Epithelial cell of proximal tubule (primary cell): ENCODE measurements at places on chromosomes 5 and 9. TPM values are rescaled to one million over a fixed set of nuclear protein-coding genes. Genes with fewer than 3 reads are reported as not detected.

The MZB1 gene
- total RNA-seq = not detected in 2 replicates

DNA sequence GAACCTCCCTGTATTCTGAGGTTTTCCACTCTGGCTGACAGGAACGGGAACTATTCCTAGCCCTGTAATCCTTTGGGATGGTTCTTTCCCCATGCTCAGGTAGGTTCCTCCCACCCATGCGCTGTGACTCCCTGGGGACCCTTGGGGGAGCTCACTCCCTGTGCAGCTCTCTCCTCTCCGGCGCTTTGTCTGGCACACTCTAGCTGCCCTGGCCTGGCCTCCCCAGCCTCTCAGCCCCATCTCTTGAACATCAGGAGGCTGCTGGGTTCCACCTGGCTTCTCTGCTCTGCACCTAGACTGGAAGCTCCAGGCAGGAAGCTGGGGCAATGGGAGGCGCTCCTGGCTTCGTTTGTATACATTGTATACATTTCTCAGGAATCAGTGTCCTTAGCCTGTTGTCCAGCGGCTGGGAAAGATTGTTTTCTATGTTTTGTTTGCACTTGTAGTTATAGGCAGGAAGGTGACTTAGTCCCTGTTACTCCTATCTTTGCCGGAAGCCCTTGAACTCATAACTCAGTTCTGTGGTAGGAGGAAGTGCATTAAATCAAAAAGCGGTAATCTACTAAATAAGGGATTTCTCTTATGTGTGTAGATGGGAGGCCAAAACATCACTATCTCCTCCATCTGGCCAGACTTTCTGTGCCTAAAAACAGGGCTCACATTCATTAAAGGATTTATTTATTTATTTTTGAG, 20.4 kb downstream of the SLC25A25 start:
- DNase-seq = no peak

The DAB2IP gene
- total RNA-seq = 11.6 and 23.8 TPM in 2 replicates

DNA sequence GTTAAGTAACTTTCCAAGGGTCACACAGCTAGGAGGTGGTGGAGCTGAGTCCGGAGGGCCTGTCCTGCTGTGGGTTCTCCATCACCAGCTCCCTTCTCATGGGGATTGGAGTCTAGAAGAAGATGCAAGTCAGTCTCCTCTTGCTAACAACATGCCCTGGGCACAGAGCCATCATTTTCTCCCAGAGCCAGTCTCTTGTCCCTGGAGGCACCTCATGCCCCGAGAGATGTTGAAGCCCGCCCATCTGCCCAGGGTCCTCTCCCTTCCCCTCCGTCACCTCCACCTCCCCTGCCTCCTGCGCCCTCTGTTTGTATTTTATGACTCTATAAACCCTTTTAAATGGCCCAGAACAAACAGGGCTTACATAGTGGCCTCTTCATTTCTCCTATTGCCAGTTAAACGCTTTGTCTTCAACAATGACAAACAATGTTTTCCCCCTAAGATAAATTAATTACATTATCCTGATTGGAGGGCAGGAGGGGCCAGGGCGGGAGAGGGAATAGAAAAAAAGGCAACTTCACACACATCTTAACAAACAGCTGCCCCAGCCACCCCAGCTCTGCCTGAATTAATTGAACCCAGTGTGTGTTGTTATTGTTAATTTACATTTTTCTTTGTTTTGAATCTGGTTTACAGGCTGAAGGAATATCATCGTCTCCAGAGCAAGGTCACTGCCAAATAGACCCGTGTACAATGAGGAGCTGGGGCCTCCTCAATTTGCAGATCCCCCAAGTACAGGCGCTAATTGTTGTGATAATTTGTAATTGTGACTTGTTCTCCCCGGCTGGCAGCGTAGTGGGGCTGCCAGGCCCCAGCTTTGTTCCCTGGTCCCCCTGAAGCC, 55.8 kb downstream of the ASS1 start:
- no peak for DNase-seq

The LRRC19 gene
- total RNA-seq = not detected in 2 replicates

The SPATA31D4 gene
- not detected in 2 replicates for total RNA-seq

GRCh38 chr9:99433555-99433954, 211.5 kb downstream of the SEC61B start:
- peak; percentile 45 for DNase-seq

- DNase-seq = no peak
These were observed 245.1 kb upstream of the ISL1 start for GRCh38 chr5:51138164-51138563.

The SMC2 gene
- 23.1 and 29.9 TPM in 2 replicates for total RNA-seq

GRCh38 chr5:67194166-67194565, 2.4 kb downstream of the CD180 start:
- DNase-seq = no peak

- DNase-seq = no peak
These were observed 16.2 kb upstream of the CPLX2 start for GRCh38 chr5:175855041-175855720.

DNA sequence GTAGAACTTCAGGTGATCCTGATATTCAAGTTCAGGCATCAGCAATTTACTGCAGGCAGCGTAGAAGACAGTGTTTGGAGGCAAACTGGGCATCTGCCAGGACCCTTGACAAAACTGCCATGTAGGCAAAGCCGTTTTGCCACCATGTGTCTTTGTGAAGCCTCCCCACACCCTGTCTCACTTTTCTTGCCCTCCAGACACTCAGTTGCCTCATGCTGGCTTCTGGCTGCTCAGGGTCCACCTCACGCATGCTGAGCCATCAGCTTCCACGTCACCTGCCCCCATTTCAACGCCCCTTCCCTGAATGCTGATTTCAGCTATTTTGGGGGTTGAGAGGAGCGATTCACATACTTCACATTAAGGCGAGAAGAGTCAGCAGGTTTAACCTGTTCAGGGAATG, 165.2 kb upstream of the KLF9 start:
- no peak for DNase-seq

- no peak for DNase-seq
These were observed 51.2 kb downstream of the INVS start for GRCh38 chr9:100150214-100150613.

The CSF1R gene
- total RNA-seq = not detected in 2 replicates

The MCTP1 gene
- 9.7 and 18.0 TPM in 2 replicates for total RNA-seq

DNA sequence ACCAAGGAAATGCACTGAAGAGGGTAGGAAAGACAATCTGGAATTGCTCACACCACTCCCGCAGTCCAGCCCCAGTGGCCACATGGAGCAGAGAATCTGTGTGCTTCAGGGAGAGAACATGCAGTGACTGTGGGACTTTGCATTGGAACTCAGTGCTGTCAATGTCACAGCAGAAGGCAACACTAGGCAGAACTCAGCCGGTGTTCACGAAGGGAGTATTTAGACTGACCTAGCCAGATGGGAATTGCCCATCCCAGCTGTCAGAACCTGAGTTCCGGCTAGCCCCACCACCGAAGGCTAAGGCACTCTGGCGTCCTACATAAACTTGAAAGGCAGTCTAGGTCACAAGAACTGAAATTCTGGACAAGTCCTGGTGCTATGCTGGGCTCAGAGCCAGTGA, 139.0 kb downstream of the AGTPBP1 start:
- DNase-seq = no peak

The SLC34A1 gene
- total RNA-seq = not detected in 2 replicates

The C5orf34 gene
- 3.6 and 6.9 TPM in 2 replicates for total RNA-seq

The TPPP gene
- total RNA-seq = 0.46 and 1.0 TPM in 2 replicates

GRCh38 chr5:123438244-123438643, 15.0 kb upstream of the CEP120 start:
- DNase-seq = no peak

GRCh38 chr5:34608859-34609648, 47.1 kb upstream of the RAI14 start:
- peak; percentile 75 for DNase-seq

DNA sequence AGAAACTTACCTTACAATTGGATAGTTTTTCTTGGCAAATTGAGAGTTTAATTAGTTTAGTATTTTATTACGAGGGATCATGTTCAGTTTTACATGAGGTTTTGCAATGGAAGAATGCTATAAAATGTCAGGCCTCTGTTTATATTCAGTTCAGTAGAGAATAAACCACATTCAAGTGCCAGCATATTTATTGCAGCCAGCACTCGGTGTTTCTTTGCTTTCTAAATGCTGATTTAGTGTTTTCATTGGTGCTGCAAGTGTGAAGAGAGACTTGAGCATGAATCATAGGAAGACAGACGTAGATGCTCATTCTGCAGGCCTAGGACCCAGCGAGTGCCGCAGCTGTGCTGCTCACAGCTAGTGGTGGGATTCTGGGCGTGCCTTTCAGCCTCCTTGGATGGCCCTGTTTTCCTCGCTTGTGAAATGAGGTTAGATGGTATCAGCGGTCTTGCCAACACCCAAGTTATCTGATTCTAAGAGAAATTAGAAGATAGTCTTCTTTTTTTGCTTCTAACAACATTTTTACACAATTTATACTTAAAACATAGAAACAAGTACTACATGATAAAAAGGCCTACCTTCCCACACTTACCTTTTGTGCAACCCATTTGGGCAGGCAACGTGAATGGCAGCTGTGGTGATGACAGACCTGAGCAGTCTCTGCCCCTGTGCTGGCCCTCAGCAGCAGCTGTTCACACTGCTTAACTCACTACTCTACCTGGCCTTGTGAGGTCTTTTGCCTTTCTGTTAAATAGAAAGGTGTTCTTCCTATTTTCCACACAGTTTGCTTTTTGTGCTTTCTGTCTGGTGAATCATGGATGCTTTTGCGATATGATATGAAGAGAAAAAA, 26.8 kb upstream of the TNFAIP8 start:
- DNase-seq = no peak

The LRRC70 gene
- 0.29 TPM in 1 of 2 replicates, not detected in the other for total RNA-seq

The NKD2 gene
- not detected in 2 replicates for total RNA-seq

GRCh38 chr5:139752506-139753473, 42.8 kb upstream of the PSD2 start:
- no peak for DNase-seq

The ADAMTS2 gene
- 0.29 and 0.65 TPM in 2 replicates for total RNA-seq

GRCh38 chr9:125218621-125219020, 18.3 kb downstream of the RABEPK start:
- no peak for DNase-seq

- no peak for DNase-seq
These were observed 67.8 kb upstream of the GARNL3 start for GRCh38 chr9:127196826-127197145.

- no peak for DNase-seq
These were observed 424.0 kb upstream of the RGMB start for GRCh38 chr5:98349251-98349989.

- no peak for DNase-seq
These were observed 34.0 kb upstream of the CTNNAL1 start for GRCh38 chr9:109047259-109047658.

GRCh38 chr9:123927625-123928532, 2.0 kb downstream of the DENND1A start:
- no peak for DNase-seq
